ENCODE measurements at places on chromosomes 3 and 15.

GRCh38 chr15:78055919-78056713 lies 21.4 kb downstream of the TBC1D2B start:
- DNase-seq = no peak

DNA sequence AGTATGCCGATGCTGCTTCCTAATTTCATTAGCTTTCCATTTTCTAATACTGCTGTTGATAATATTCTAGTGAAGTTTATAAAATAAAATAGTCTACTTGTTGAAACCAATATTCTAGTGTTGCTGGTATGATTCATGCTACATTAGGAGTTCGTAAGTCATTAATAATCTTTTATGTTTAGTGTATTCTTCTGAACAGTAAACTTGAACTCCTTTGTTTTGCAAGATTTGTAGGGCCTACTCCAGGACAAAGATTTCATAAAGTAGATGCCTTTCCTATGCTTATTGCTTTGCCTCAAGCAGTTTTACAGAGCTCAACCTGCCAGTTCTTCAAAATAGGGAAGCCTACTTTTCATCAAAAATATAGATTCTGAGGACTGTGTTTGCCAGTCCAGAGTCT lies 111.5 kb downstream of the RSRC1 start:
- DNase-seq = no peak

DNA sequence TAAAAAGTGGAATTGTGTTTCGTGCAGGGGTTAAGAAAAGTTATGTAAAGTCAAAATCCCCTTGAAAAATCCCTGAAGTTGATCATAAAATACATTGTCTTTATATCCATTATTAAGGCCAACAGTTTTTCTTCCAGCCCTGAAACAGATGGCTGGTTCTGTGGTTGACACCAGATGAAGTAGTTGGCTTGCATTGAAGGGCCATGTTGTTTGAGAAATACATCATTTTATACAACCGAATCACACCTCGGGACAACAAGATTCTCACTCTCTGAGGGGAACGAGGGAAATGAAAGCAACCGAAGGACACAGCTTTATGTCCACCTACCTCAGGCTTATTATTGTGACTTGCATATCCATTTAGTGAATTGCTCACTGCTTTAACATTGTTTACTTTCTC lies 126.0 kb upstream of the MITF start:
- no peak for DNase-seq

DNA sequence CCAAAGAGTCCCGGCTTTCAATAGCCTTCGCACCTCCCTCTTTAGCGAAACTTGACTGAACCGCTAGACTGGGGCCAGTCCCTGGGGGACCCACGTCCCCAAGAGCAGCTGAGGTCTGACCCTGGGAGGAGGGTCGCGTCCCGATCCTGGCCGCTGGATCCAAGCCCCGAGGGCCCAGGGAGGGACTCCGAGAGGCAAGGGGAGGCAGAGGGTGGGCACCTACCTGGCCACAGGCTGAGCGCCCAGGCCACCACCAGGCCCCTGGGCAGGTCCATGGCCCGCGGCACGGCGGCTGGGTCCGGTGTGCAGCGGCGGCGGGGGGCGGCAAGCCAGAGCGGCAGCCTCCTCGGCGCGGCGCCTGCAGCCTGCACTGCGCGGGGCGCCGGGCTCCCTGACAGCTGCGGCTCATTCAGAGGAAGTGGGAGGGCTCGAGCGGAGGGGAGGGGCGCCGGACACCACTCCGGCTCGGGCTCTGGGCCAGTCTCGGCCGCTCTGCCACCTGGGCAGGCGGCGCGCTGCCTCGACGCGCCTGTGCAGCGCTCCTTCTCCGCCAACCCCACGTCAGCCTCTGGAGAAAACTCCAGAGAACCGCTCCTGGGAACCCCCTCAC lies at the start of gene ITGA11:
ITGA11 (minus strand) TSS at position 372 of the 610 bp plus-strand sequence; CDS start at position 275, 97 bp downstream.
- no peak for DNase-seq

GRCh38 chr3:32180141-32180784 lies 58.2 kb upstream of the CMTM8 start:
- DNase-seq = no peak

- no peak for DNase-seq
Observed at GRCh38 chr15:79088426-79089205, 2.0 kb downstream of the RASGRF1 start.

GRCh38 chr3:12708584-12709192 lies 44.8 kb upstream of the RAF1 start:
- DNase-seq = no peak

DNA sequence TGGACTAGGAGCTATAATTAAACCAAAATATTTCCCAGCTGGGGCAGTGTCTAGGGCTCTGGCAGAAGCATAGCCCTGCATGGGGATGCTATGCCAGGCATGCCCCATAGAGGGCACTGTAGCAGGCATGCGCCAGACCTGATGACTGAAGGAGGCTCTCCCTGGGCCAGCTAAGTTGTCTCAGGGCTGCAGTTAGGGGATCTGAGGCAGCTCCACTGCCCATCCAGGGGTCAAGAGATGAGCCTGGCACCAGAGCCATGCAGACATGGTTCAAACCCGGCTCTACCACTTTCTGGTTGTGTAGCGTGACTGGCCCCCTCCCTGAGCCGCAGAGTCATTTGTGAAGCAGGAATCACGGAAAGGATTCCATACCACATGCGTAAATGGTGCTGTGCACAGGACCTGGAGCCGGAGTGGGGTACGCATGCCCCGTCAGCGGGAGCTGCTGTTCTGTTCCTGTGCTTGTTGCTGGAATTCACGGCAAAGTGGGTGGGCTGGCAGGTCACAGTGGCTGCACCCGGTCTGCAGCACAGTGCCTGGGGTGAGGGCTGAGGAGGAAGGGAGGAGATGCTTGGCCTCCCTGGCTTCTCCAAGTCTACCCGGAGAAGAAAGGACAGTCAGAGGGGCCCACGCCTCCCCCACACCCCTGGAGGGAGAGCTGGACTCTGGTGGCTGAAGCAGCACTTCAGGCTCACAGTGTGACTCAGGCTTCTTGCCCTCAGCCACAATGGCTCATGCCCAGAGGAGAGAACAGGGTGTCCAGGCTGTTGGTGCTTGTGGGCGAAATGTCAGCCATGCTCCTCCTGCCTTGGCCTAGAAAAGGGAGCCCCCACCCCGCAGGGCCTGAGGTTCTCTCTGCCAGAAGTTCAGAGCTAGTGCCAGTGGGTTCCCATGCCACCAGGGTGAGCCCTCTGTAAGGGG lies 43.1 kb downstream of the DNASE1L3 start:
- DNase-seq = peak; percentile 38

- no peak for DNase-seq
Observed at GRCh38 chr3:68664276-68664675, 268.1 kb downstream of the TAFA4 start.

GRCh38 chr3:160105907-160106584 lies 117.4 kb downstream of the IL12A start:
- DNase-seq = no peak

DNA sequence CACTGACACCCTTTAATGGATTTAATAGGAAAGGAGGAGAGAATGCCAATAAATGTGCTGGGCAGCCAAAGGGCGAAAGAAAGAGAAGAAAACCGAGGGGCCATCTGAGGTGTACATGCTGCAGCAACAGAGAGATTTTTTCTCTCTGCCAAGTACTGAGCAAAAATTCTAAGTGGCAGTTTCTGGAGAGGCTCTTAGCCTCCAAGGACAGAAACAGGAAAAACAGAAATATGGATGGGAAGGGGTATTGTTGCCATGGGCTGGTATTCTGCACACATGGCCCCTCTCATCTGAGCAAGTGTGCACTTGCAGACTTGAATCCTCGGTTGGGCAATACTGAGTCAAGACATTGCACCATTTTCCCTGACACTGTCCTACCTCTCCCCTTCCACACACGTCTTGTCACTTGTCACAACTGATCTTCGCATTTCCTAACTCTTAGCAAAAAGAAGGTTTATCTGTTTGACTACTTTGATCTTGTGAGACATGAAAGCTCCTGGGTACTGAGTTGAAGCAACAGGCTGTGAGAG lies 73.9 kb downstream of the PRICKLE2 start:
- no peak for DNase-seq

- DNase-seq = no peak
Observed at GRCh38 chr3:31092748-31093589, 198.5 kb upstream of the GADL1 start.

DNA sequence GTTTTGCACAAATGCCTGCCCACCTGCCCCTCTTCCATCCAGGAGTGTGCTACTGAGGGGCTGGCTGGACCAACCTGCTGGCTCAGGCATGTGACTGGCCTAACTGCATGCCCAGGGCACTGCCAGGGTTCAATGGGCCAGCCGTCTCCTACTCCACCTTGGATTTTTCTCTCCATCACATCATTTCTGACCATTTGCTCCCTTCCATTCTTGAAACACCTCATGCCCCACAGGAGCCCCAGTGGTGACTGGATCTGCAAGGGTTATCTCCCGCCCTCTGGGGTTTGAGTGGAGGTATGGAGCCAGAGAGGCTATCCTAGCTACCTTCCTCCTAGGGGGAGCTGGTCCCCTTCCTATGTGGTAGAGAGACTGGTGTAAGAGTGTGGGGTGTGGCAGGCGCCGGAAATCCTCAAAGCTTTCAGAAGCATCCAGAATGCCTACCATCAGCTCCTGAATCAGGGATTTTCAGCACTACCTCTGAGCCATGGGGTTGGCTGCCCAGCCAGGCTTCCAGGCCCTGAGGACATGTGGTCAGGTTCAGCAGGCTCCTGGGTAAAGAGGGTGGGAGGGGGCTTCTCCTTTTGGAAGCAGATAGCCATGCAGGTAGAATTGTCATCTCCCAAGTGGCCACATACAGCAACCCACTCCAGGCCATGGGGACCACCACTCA lies 2.9 kb upstream of the MANF start:
- DNase-seq = no peak

- no peak for DNase-seq
Observed at GRCh38 chr3:157573281-157573680, 70.1 kb upstream of the VEPH1 start.

DNA sequence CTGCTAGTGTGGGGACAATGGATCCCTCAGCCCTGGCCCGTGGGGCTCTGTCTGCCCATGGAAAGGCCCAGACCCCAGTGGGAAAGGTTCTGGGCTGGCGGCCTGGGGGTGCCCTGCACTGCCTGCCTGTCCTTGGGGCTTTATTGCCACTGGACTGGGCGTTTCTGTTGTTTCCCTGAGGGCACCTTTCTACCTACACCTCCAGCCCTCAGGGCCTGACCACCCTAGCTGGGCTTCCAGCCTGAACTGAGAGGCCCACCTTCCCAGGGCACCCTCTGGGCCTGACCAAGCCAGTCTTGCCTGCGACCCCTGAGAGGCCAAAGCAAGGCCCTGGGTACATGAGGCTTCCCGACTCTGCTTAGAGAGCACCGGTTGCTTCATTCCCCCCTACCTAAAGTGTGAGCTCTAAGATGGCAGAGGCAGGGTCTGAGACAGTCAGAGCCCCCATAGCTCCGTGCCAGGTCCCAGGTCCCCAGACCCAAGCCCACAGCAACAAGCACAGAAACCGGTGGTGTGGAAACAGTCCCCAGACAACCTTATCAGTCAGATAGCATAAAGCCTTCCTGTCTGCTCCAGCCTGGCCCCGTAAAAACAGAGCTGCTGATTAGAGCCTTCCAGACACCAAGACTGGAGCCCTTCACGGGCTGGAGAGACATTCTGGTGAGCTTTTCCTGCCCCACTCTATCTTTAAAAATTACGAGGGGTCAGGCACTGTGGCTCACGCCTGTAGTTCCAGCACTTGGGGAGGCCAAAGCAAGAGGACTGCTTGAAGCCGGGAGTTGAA lies 102.8 kb downstream of the CHSY1 start:
- DNase-seq = no peak

DNA sequence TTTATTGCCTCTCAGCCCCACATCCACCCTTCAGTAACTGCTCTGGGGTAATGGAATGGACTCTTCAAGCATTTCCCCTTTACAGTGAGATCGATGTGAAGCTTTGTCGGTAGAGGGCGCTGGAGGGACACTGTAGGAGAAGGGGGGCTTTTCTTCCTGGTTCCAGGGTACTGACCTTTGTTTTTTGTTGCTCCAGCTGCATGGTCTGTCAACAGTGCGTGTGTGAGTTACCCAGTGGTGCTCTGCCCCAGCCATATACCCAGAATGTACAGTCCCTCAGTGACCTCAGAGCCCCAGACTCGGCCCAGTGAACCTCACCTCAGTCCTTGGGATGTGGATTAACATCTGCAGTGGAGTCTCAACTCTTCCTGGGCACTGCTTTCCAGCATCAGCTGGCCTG lies 180.3 kb upstream of the TSC22D2 start:
- peak; percentile 7 for DNase-seq

- no peak for DNase-seq
Observed at GRCh38 chr15:63488398-63488960, 15.9 kb upstream of the USP3 start.

- no peak for DNase-seq
Observed at GRCh38 chr15:42053010-42053409, 32.2 kb upstream of the PLA2G4E start.

DNA sequence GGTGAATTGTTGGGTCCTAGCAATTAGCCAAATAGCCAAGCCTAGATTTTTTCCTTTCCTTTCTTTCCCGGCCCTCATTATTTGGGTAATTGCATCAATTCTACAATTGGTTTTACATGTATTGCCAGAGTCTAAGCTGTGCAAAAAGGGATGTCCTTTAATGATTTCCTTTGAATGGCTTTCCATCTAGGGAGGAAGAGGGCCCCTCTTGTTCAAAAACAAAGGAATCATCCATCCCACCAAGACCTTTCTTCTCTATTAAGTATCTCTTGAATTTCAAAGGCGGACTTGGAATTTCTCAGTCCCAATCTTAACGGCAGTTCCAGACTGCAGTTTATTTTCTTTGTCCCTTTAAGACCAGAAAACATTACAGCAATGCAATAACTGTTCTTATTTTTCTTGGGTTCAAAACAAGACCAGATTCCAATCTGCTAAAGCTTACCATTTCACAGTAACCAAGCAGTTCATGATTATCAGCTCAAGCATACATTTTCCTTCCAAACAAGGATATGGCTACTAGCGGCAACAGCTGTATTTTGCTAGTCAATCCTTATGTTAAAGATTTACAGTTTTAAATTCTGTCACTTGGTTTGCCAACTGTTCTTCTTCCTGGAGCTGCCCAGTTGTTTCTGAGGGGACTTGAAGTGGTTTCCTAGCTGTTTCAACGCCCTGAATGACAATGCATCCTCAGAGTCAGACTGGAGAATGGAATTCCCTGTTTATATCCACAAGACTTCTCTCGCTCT lies 91.4 kb upstream of the LRIG1 start:
- DNase-seq = no peak

DNA sequence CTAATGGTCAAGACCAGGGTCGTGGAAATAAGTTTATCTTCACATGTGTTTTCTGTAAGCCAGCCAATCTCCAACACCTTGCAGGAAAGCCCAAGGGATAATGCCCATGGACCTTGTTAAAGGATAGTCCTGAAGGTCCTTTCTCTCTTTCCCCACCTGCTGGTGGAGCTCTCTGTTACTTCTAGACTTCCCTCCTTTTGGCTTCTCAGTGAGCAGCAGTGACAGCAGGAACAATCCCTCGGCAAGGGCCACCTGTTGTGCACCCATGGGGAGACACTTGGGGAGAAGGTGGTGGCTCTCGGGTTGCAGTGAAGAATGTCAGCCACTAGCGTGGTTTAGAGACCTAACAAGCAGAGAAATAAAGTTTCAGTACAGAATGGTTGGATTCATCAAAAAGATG lies 84.0 kb upstream of the OSBPL11 start:
- DNase-seq = no peak

GRCh38 chr3:172321035-172321434 lies 127.2 kb downstream of the GHSR start:
- DNase-seq = no peak
